ENCODE measurements at places on chromosomes 11 and 22.
A peak's percentile ranks its signal among the peaks of the same experiment; 100 is the strongest.

DNA sequence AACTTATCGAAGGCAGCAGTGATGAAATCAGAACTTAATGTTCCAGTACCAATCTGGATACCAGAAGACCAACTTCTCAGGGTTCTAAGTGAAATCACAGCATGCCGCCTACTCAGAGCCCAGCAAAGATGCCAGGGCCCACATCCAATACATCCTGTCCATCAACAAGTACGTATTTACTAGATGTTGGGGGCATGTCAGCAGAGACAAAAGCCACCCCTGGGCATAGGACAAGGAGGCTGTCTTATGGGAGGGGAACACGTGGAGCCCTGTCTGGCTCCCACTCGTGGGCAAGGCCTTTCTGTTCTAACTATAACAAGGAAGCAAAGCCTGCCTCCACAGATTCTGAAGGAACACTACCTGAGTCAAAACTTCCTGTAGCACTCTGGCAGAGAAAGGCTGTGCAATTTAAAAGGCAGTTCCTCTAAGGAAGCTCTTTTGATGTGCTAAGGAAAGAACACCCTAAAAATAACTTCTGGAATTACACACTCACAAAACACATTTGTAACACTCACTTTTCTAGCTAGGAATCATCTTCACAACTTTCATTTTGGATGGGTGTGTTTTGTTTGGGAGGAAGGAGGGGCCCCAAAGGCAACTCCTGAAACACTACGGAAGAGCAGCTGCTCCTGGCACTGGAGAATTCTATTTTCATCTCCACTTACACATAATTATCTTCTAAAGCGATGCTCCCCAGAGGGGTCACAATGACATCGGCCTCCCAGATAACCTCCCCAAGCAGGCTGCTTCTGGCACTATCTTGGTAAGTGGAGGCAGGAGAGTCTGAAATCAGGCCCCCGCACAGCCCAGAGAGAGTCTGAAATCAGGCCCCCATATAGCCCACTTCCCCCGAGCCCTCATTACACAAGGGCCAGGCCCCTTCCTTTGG, 14.2 kb downstream of the SMCO4 start:
- DNase-seq, result no peak

DNA sequence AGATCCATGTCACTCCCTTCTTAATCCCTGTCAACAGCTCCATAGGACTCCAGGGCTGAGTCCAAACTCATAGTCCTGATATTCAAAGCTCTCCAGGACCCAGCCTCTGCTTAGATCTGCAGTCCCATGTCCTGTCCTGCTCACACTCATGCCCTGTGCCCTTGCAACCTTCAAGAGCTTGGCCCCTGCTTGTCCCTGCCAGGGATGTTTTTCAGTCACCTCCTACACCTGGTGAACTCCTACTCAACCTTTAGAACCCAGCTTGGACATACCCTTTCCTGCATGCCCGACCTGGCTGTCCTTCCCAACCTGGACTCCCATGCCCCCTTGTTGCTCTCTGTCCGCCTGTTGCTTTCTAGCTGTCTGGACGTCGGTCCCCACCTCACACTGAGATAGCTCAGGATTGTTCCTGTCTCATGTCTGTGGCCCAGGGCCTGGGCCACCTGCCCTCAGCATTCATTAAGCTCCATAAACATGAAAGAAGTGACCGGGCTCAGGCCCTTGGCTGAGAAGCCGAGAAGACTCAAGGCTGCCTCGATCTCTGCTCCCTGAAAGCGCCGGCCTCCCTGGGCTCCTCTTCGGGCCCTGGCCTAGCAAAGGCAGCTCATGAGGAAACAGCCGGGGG, 48.8 kb upstream of the RTL6 start:
- DNase-seq, result no peak

DNA sequence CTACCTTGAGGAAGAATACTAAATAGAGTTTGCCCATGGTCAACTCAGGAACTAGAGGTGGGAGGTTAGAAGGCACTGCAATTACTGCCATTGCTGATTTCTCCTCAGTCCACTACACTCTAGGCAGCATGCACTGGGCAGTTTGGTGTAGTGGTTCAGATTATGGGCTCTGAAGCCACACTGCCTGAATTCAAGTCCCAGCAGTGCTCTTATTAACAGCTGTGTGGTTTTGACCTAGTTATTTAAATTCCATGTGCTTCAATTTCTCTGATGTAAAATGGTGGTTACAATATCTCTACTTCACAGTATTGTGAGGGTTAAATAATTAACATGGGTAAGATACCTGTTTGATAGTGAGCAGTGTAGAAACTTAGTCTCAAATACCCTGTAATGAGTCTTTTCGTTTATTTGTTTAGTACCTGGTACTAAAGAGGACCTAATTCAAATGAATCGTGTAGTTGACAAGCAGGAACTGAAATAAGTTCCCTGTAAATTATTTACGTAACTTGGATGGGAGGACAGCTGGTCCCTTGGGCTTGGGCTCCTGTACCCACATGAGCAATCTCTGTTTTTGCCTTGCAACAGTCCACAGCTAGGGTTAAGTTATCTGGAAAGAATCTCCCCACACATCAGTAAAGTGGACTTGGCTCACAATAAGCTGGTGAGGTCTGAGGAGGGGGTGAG, 17.8 kb downstream of the PRR5L start:
- no peak for DNase-seq

DNA sequence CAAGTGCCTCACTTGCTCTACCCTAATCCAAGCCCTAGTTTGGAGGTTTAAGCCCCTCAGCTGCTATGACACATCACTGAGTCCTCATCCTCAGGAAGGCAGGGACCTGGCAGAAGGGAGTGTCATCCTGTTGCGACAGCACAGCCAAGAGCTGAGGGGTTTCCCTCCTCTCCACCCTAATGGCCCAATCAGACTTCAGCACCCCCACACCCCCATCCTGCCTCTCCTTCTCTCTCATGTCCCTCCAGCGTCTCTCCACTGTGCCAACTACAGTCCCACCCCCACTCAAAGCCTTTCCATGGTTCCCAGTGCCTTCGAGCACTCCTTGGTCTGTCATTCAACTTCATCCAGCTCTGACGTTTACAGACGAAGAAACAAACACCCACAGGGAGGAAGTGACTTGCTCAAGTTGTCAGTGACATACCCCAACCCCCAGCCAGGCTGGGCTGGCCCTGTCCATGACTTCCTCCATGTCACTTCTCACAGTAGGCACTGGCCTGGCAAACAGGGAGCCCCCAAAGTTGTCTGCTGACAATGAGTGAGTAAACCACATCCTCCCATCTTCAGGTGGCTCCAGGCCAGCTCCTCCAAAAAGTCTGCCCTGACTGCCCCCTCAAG, 15.6 kb downstream of the ARAP1 start:
- DNase-seq, result peak; percentile 53

DNA sequence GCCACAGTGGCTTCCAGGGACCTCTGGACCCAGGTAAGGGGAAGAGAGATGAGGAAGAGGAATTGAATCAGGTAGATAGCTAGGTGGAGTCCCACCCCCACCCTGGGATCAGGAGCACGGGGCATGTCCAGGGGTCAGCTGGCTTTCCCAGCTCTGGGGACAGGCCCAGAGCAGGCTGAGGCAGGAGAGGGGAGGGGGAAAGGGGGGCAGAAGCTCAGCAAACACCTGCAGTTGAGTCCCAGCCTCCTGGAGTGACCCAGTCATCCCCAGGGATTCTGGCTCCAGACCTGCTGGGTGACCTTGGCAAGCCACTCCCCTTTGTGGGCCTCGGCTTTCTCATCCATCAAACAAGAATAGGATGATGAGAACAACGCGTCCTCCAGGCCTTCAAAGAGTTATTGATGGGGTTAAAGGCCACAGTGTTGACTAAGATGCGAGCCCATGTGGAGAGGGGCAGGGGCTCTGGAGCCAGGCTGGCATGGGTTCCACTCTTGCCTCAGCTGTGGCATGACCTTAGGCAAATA, 16.0 kb downstream of the STARD10 start:
- DNase-seq, result no peak

- no peak for DNase-seq
Observed at GRCh38 chr11:29448246-29448877, 568.5 kb downstream of the KCNA4 start.

DNA sequence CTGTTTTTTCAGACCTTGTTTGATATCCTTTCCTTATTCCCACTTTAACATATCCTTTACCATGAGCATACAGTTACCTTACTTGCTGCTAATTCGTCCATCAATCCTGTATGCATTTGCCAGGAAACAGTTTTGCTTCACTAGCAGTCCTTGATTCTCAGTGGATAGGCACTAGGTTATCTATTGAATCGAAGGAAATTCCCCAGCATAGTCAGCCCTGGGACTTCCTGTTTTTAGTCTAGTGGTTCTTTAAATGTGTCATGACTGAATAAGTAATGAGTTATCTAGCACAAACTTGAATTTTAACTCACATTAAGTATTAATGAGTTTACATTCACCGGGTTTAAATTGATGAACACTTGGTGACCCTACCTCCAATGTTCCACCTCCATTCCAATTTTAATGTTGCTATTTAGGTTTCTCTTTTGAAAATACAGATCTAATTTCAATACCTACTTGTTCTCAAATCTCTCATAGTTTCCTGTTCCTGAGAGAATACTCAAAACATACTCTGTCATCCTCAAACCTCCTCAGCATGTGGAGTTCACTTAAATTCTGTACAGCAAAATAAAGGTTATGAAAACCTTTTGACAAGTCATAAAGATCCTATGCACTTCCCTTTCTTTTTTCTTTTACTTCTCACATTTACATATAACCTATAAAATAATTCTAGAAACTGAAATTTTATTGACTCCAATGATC, 1375.1 kb upstream of the TENM4 start:
- DNase-seq, result no peak

DNA sequence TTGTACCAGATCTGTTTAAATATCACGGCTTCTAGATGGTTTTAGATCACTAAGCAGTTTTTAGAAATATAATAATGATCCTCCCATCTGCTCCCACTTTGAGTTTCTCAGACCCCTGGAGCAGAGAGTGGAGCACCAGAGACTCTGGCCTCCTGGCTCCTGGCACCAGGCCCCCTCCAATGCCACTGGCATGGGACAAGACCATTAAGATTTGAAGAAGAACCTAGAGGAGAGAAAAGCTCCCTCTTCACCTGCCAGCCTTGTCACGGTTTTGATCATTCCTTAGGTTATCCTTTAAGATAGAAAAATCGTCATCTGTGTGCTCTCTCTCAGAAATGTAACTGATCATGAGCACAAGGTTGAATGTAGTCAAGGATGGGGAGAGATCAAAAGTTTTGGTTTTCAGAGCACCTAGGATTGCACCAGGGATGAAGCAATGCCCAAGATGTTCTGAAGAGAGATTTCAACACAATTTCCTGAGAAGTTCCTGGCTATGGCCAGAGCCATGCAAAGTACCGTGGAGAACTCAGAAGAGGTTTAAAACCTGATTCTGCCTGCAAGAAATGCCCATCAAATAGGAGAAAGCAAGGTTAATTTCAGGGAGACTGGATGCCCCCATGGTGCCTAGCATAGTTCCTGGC, 22.2 kb downstream of the IL10RA start:
- DNase-seq, result no peak

GRCh38 chr11:126636911-126637794, 281.7 kb downstream of the ST3GAL4 start:
- DNase-seq, result no peak

Data from stimulated activated CD4-positive, alpha-beta T cell treated with anti-CD3 and anti-CD28 coated beads, TNF-alpha, amount 100 ng/mL, for 24 hours (primary cell).